Memory B cell (primary cell): ENCODE measurements at places on chromosomes 13 and 19.
A peak's percentile ranks its signal among the peaks of the same experiment; 100 is the strongest.

GRCh38 chr13:43100667-43101066 is 77.3 kb downstream of the DNAJC15 start:
- no peak for DNase-seq

DNA sequence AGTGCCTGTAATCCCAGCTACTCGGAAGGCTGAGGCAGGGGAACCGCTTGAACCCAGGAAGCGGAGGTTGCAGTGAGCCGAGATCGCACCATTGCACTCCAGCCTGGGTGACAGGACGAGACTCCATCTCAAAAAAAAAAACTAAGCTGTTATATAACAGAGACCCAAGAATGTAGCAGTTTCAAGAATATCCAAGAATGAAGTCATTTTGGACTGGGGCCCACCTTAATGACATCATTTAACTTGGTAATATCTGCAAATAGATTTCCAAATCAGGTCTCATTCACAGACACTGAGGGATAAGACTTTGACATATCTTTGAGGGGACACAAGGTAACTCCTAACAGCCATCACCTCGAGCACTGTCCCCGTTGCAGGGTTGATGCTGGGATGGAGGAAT is 36.5 kb upstream of the MRI1 start:
- DNase-seq: no peak

- DNase-seq: no peak
Observed at GRCh38 chr19:2854849-2855248, 12.3 kb upstream of the ZNF556 start.

DNA sequence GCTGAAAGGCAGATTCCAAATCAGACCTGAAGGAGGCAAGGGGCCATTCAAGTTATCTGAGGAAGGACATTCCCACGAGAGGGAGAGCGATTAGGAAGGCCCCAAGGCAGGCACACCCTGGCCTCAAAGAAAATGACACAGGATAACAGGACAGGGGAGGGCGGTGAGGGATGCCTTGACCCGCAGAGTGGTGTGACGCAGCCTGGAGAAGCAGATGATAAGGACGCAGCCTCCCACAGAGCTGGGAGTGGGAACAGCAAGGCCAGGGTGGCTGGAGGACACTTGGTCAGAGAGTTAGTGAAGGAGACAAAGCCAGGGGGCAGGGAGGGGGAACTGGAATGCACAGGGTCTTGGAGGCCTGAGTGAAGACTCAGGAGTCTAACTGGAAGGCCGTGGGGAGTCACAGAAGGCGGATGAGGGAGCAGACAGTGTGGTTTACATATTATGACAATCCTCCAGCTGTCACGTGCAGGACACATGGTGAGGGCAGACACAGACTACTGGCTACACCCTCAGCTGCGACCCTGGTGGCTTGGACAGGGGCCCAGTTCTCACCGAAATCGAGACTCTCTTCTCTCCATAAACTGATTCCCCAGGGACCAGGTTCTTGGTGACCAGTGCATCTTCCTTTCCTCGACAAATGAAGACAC is 5.8 kb upstream of the DYRK1B start:
- no peak for DNase-seq

DNA sequence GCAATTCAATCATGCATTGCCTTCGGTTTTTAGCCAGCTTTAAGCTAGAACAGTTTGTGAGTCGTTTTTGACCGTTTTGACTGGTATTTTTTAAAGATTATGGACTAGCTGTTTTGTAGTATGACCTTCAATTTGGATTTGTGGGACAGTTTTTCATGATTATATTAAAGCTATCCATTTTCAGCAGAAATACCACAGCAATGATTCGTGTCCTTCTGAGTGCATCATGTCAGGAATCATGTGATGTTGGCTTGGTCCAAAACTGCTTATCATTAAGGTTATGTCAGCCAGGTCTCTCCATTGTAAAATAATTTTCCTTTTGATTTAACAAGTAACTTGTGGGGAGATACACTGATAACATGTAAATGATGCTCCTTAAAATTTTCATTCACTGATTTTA is 229.0 kb downstream of the POSTN start:
- no peak for DNase-seq

DNA sequence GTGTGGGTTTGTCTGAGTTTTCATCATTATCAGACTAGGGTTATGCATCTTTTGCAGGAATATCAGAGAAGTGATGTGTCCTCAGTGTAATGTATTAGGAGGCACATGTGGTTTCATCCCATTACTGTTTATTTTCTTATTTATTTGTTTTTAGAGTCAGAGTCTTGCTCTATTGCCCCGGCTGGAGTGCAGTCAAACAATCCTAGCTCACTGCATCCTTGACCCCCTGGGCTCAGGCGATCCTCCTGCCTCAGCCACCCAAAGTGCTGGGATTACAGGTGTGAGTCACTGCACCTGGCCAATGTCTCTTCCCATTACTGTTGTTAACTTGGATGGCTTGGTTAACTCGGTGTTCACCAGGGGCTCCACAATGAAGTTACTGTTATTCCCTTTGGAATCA is 67.4 kb downstream of the MAP4K1 start:
- DNase-seq: no peak

GRCh38 chr13:97786510-97786909 is 167.0 kb upstream of the IPO5 start:
- DNase-seq: no peak

GRCh38 chr19:29965492-29965891 is 23.5 kb downstream of the URI1 start:
- no peak for DNase-seq

GRCh38 chr13:85141401-85141800 is 657.8 kb downstream of the SLITRK6 start:
- no peak for DNase-seq

DNA sequence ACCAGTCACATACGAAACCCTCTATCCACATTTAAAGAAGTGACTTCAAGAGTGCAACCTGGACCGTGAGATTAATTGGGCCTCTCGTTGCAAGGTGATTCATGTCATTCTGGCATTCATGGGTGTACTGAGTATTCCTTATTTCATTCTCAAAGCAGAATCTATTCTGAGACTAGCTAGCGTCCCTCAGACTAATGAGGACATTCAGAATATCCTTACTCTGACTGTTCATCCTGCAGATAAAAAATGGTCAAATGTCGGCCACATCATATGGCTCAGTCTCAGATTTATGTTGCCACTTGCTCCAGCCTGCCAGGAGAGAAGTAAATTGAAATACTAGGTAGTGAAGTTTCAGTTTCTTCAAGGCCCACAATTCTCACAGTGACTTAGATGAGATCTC is 7.3 kb downstream of the ACOD1 start:
- DNase-seq: no peak

GRCh38 chr19:50187937-50188336 is 15.5 kb upstream of the MYH14 start:
- no peak for DNase-seq

GRCh38 chr19:37969695-37970094 is 62.7 kb downstream of the SIPA1L3 start:
- DNase-seq: no peak

DNA sequence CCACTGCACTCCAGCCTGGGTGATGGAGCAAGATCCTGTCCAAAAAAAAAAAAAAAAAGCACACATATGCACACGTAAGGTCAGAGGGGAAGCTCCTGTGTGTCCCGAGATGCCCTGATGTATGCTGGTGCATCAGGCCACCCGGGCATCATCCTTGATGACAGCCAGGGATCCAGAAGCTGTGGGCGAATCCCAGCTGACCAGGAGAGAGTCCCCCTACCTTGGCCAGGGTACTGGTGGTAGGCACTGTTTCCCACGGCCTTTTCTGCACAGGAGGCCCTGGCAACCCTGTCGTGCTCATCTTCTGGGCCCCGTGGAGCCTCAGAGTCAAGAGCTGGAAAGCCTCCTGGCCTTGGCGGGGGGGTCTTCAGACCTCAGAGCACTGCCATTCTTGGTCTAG is 14.0 kb downstream of the MYDGF start:
- DNase-seq: no peak

GRCh38 chr13:113670541-113670940 is 3.5 kb downstream of the GRK1 start:
- DNase-seq: no peak

DNA sequence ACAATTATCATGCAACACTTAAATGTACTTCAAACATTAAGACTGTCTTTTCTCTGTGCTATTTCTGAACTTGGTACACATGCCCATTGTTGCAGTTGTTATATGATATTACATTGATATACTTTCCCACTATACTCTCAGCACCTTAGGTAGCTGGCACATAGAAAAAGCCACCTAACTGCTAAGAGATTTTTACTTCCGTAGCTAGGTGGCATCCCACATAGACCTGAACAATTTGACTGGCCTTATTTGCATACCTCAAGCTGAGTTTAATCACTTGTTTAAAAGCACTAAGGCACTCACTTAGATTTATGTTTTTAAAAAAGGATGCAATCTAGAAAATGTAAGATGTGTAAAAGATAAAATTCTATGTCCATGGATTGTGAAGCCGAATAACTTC is 194.2 kb downstream of the POU4F1 start:
- DNase-seq: no peak

DNA sequence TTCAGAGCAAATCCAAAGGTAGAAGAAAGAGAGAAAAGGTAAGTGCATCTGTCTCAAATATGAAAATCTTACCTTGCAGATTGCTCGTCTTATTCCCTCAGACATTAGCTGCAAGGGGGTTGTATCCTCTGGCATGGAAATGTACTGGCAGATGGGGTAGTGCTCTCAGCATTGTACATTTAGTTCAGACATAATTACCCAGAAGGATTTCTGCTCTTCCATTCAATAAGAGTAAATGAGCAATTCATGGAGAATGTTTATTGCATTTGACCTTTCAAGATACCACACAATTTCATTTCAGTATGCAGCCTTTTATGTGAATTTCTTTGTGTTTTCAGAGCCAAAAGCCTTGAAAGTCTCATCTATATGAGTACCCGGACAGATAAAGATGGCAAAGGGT is 63.8 kb downstream of the SCEL start:
- DNase-seq: no peak

- peak; percentile 4 for DNase-seq
Observed at GRCh38 chr19:29277102-29277501, 64.2 kb upstream of the UQCRFS1 start.

DNA sequence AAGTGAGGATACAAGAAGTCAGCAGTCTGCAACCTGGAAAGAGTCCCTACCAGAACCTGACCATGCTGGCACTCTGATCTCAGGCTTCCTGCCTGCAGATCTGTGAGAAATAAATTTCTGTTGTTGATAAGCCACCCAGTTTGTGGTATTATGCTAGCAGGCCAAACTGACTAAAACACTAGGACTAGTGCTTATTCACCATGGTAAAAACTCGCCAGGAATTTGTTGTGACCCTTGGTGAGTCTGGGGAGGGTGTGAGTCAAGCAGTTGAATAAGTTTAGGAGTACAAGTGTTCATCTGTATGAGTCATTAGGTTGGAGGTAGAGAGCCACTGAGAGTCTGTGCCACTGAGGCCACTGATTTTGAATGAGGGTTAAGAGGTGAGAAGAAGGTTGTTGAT is 3.6 kb downstream of the ZIK1 start:
- no peak for DNase-seq

- DNase-seq: no peak
Observed at GRCh38 chr19:15759962-15760565, 22.3 kb downstream of the OR10H3 start.

GRCh38 chr13:85640727-85641126 is 158.5 kb downstream of the SLITRK6 start:
- DNase-seq: no peak

GRCh38 chr19:55498246-55498840 is 10.1 kb downstream of the SSC5D start:
- no peak for DNase-seq

- DNase-seq: peak; percentile 52
Observed at GRCh38 chr19:4431808-4432674, 25.6 kb downstream of the UBXN6 start.
